ENCODE measurements at places on chromosomes 5 and 9. TPM values are rescaled to one million over a fixed set of nuclear protein-coding genes. Genes with fewer than 3 reads are reported as not detected.

SEMA6A gene
- 9.4 TPM for total RNA-seq

WDR31 gene
- 7.5 TPM for total RNA-seq

SLC25A2 gene
- not detected for total RNA-seq

HRCT1 gene
- 4.5 TPM for total RNA-seq

SGCD gene
- 92.4 TPM for total RNA-seq

ENHO gene
- 1.6 TPM for total RNA-seq

SEMA4D gene
- 28.3 TPM for total RNA-seq

Data from right cardiac atrium (tissue), 5 donors.